8988T (cell line): ENCODE measurements at places on chromosomes 5 and 9.

DNA sequence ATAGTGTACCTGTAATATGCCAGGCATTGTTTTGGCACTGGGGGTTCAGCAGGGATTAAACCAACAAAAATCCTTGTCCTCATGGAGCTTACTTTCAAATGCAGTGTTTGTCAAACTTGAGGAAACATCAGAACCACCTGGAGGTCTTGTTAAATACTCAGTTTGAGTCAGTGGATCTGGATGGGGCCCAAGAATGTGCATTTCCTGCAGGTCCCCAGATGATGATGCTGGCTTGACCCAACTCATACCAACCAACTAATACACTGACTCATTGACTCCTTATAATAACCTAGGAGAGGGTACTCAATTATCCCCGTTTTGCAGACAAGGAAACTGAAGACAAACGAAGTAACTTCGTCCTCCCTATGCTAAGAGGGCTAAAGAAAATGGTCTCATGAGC lies 11.3 kb downstream of the WWC1 start:
- DNase-seq, result no peak

- DNase-seq, result no peak
Measured at GRCh38 chr5:89878140-89879132, 531.1 kb downstream of the CETN3 start.

GRCh38 chr5:1492757-1493156 lies 31.0 kb downstream of the LPCAT1 start:
- DNase-seq, result no peak

DNA sequence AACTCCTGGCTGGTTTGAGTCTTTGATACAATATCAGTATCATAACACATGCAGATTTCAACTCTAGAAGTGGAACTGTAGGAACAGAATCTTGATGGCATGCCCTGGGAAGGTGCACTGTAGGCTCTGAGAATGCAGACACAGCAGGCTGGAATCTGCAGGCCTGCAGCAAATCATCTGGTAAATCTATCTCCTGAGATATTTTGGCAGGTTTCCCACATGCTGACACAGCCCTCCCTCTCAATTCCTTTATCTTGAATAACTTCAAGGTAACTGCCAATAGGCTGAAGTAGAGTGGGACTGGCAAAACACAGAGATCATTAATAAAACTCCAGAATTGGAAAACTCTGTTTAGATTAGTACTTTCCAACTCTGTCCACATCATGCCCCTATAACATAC lies 177.8 kb upstream of the PCSK5 start:
- DNase-seq, result no peak

- DNase-seq, result no peak
Measured at GRCh38 chr9:4315582-4316215, 15.8 kb upstream of the GLIS3 start.

- DNase-seq, result no peak
Measured at GRCh38 chr5:132684922-132685720, 11.3 kb downstream of the IL4 start.

GRCh38 chr5:123455640-123456039 lies 32.4 kb upstream of the CEP120 start:
- no peak for DNase-seq

DNA sequence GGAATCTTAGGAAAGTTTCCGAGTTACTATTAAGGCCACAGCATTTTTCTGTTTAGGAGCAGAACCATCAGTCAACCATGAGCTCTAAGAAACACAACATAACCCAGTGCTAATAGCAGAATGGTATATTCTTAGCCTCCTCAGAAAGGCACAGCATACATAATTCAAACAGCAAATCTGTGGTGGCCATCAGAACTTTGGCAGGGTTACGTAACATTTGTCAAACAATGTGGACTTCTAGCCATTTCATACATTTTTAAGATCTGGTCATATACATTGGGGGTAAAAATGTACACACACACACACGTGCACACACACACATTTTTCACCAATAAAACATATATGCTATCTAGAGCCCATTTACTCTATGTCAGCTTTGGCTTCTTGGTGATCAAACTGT lies 225.2 kb downstream of the GNA14 start:
- DNase-seq, result no peak
